CD4-positive, alpha-beta T cell treated with Interleukin-15 for 1 hour (primary cell): ENCODE measurements at places on chromosomes 5 and 9.

GRCh38 chr5:143619040-143619439 lies 192.9 kb upstream of the HMHB1 start:
- no peak for DNase-seq

- peak; percentile 9 for DNase-seq
Measured at GRCh38 chr9:133713150-133713959, 24.8 kb downstream of the SARDH start.

DNA sequence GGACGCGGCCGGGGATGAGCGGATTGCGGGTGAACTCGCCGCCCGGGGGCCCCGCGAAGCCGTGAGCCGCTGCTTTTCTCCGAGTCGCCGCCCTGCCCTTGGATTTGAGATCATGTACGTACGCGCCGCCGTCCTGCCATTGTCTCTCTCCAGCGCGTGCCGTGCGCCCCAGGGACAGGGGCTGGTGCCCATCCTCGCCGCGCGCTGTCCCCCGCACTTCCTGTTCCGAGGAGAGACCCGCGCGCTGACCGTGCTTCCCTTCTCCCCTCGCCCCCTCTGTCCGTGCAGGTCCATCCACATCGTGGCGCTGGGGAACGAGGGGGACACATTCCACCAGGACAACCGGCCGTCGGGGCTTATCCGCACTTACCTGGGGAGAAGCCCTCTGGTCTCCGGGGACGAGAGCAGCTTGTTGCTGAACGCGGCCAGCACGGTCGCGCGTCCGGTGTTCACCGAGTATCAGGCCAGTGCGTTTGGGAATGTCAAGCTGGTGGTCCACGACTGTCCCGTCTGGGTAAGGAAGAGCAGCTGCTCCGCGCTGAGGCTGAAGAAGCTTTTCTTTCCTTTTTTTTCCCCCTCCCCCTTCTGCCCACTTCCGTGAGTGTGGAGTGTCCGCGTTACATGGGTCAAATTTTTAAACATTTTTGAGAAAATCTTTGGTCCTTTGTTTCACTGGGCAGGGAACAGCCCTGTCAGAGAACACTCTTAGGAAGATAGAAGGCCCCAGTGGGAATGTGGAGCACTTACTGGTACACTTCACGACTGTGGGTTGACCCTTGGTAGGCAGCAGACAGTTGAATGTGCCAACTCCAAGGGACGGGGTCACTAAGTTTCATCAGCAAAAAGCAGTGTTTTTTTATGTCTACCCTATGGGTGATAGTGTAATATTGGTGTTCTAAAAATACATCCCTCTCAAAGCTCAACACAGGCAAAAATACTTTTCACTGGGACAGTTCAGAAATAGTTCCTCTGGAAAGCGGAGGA lies 727 bp downstream of the RHOBTB3 start:
- no peak for DNase-seq

GRCh38 chr5:72606525-72606924 lies 99.3 kb upstream of the ZNF366 start:
- no peak for DNase-seq
